K562 (cell line): ENCODE measurements at places on chromosomes 4 and X. TPM values are rescaled to one million over a fixed set of nuclear protein-coding genes. Genes with fewer than 3 reads are reported as not detected.

- DNase-seq = no peak
Measured at GRCh38 chrX:79089896-79090584, 54.4 kb upstream of the GPR174 start.

DNA sequence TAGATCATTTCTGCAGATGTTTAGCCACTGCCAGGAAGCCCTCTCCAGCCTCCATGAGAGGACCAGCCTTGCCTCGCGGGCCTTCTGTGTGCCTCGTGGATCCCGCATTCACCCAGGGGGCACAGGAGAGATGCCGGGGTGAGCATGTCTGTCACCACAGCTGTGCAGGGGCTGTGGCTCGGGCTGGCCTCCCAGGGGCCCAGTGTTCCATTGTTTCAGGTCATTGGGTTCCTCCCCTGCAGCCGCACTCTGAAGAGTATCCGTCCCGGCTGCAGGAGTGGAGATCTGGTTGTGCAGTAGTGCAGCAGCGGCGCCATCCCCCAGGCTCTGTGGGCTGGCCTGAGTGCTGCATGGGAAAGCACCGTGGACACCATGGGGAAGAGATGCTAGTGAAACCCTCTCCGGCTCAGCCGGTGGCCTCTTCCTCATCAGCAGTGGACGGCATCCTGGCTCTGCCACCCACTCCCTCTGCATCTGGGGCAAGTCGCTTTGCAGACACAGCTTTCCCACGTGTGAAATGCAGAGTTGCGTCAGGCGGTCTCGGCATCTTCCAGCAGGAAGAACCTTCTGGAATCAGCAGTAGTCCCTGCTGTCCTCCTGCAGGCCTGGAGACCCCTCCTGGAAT lies 29.1 kb downstream of the TBC1D14 start:
- no peak for DNase-seq

DNA sequence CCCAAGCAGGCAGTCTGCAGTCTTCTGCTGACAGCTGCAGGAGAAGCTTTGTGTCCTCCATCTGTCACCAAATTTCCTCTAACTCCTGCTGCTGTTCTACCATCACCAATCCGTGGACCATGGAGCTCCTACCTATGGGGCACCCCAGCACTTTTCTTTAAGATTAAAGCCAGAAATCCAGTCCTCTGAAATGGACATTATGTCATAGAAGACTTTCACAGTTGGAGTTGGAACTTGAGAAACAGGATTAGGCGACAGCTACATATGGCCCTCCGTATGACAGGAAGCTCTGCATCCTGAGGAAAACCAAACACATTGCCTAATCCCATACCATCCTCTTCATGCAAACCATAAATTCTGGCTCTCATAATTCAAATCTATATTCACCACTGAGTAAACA lies 470.6 kb upstream of the GALNTL6 start:
- DNase-seq = no peak

DNA sequence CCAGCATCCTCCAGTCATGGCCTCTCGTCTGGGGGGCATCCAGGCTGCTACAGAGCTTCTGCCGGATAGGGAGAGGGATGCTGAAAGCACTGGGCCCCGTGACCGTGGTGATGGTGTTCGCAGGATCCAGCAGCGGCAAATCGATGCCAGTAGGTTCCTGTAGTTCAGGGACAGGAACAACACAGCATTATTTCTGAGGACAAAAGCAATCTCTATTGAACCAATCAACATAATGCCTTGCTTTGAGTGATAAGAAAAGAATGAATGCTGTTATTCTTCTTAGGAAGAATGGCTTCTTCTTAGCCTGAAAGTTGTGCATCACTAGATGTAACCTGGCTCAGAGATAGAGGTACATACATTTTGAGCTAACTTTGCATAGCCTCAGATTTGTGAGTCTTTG lies 378.6 kb downstream of the UNC5C start:
- DNase-seq = no peak

GRCh38 chr4:138841343-138841742 lies 174.2 kb upstream of the NOCT start:
- DNase-seq = no peak

GRCh38 chr4:55132775-55133174 lies 7.4 kb upstream of the KDR start:
- no peak for DNase-seq

DNA sequence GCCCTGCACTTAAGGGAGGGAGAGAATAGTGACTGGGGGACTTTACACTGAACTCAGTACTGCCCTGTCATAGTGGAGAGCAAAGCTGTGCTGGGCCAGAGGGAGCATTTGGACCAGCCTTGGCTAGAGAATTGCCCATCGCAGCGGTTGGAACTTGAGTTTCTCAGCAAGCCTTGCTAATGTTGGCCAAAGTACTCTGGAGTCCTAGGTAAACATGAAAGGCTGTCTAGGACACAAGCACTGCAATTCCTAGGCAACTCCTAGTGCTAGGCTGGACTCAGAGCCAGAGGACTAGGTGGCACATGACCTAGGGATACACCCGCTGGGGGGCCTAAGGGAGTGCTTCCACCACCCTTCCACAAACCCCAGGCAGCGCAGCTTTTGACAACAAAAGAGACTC lies 15.0 kb downstream of the MED14 start:
- DNase-seq = no peak

DNA sequence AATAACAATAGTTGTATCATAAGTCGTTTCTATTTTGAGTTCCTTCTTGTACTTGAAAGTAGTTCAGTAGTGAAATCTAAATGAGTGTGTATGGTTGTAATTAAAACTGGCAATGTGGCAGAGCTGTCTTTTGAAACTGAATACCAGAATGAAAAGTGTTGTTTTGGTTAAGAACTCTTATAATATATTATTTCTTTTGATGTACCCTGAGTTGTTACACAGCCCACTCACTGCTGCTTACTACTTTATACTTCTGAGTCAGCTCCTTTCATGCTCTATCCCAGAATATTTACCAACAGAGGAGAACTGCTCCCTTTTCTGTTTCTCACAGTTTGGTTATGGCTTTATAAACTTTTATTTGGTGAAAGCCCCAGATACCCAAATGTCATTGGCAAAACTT lies 28.8 kb downstream of the FAM199X start:
- no peak for DNase-seq

DNA sequence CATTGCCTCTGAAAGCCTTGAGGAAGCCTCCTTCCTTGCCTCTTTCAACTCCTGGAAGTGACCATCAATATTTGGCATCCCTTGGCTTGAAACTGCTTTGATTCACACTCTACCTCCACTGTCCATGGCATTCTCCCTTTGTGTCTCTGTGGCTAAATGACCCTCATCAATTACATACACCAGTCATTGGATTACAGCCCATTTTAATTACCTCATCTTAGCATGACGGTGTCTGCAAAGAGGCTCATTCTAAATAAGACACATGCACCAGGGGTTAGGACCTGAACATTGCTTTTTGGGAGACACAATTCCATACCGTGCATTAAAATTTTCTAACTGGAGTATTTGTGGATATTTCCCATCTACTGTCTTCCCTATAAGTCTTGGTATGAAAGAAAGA lies 60.7 kb upstream of the FAM9A start:
- no peak for DNase-seq

The CHRDL1 gene
- total RNA-seq = not detected in 2 replicates

The RENBP gene
- total RNA-seq = 9.6 and 14.8 TPM in 2 replicates

The PNCK gene
- 1.9 and 2.2 TPM in 2 replicates for total RNA-seq

The RTL9 gene
- total RNA-seq = 0.16 and 0.31 TPM in 2 replicates

The PABPC1L2B gene
- not detected in 2 replicates for total RNA-seq

The TACR3 gene
- not detected in 2 replicates for total RNA-seq

The G6PD gene
- total RNA-seq = 205 and 212 TPM in 2 replicates
